ENCODE measurements at places on chromosomes 1 and 21.

- no peak for DNase-seq
Observed at GRCh38 chr1:151773702-151774101, 10.4 kb upstream of the MRPL9 start.

DNA sequence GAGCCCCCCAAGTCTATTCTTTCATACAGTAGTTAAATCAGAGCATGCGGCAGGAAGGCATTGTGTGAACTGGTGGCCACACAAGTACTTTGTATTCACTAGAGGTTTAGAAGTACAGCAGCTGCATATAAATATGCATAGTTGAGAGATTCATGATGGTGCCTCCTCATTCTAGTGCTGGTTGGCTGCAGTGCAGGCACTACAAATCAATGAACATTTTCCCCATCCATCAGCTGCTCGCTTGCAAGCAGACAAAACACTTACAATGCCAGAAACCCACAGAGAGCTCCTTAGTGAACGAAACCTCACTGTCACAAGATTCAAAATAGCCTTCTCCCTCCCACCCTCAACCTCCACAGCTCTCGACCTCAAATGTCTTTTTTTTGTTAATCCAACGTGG, 726.2 kb downstream of the USP25 start:
- DNase-seq: no peak

- no peak for DNase-seq
Observed at GRCh38 chr1:41382480-41383090, 21.4 kb downstream of the FOXO6 start.

GRCh38 chr1:88133991-88134390, 550.1 kb upstream of the PKN2 start:
- no peak for DNase-seq

- no peak for DNase-seq
Observed at GRCh38 chr21:44952929-44953627, 13.2 kb downstream of the SLX9 start.

- DNase-seq: no peak
Observed at GRCh38 chr1:154493276-154493675, 8.7 kb upstream of the TDRD10 start.

- DNase-seq: peak; percentile 57
Observed at GRCh38 chr1:227318853-227319607, 738 bp upstream of the CDC42BPA start.

DNA sequence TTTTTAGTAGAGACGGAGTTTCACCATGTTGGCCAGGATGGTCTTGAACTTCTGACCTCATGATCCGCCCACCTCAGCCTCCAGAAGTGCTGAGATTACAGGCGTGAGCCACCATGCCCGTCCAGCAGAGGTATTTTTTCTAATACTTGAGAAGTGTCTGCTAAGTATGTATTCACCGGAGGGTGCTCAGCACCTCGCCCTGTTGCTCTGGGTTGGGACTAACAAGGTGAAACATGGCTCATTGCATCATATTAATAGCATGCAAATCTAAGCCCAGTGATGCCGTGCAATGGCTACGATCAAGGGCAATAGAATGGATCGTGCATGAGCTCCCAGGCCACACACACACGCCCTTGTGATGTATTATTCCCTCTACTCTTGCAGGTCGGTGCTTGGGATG, 68.7 kb downstream of the PDE9A start:
- DNase-seq: no peak

GRCh38 chr1:91513160-91513559, 12.5 kb downstream of the CDC7 start:
- no peak for DNase-seq

DNA sequence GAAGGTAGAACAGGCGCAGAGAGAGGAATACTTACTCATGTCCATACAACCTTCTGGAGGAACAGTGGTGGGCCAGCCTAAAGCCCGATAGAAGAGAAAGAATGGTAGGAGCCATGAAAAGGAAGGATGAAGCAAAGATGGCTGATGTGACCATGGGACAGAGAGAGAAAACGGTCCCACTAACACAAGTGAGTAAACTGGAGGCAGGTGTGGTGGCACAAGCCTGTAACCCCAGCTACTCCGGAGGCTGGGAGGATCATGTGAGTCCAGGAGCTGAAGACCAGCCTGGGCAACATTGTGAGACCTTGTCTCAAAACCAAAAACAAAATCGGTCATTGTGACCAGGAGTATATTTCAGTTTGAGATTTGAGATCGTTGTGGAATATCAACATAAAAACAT, 49.4 kb downstream of the C1orf198 start:
- DNase-seq: no peak

GRCh38 chr1:119226321-119226720, 85.9 kb upstream of the WARS2 start:
- DNase-seq: no peak

GRCh38 chr1:225424562-225425200, 3.2 kb downstream of the LBR start:
- no peak for DNase-seq

- no peak for DNase-seq
Observed at GRCh38 chr1:147798731-147799130, 38.3 kb upstream of the GJA5 start.

GRCh38 chr1:173429471-173430402, 47.4 kb upstream of the PRDX6 start:
- no peak for DNase-seq

GRCh38 chr1:52727114-52727586, 897 bp downstream of the ZYG11B start:
- no peak for DNase-seq

DNA sequence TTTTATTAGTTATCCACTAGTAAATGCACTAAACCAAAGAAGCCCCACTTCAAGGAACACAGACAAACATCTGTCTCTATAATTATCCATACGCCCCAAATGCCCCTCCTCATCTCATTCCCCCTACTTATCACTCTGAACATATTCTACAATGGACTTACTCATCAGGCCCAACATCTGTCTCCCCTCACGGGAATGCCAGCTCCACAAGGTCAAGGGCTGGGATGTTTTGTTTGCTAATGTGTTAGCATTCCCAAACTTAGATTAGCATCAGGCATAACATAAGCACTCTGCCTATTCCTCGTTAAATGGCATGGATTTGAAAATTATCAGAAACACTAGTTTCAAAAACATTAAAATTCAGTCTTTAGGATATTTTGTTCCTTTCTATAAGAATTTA, 279.5 kb downstream of the DSCAM start:
- DNase-seq: no peak

DNA sequence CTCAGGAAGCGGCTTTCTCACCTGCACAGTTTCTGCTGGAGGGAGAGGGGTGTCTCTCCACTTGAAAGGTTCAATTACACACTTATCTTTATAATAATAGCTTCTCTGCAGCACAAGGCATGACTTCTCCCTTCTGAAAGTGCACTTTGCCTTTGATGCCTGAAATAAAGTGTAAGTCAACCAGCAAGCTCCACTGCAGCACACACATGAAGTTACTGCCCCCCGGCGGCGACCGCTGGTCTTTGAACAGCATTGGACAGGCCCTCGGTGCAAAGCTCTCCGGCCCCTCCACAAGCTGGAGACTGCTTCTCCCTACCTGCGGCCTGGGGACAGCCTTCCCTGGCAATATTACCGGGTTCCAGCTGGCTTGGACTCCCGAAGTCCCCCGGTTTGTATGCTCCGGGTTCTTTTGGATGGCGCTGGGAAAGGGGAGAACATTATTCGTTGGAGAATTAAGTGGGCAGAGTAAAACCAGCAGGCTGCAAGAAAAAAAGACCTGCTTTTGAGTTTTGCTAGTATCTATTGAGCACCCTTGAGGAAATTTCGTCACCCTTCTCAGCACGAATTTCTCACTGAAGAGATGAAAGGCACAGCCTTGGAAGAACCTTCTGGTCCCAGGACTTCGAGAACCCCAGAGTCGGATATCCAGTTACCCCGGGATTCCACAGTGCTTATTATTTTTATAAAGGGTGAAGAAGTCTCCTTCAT, 11.8 kb downstream of the RCAN1 start:
- no peak for DNase-seq

GRCh38 chr1:201877877-201878401, 10.8 kb upstream of the SHISA4 start:
- DNase-seq: no peak

GRCh38 chr1:172429331-172430127, 9.0 kb downstream of the C1orf105 start:
- peak; percentile 20 for DNase-seq

DNA sequence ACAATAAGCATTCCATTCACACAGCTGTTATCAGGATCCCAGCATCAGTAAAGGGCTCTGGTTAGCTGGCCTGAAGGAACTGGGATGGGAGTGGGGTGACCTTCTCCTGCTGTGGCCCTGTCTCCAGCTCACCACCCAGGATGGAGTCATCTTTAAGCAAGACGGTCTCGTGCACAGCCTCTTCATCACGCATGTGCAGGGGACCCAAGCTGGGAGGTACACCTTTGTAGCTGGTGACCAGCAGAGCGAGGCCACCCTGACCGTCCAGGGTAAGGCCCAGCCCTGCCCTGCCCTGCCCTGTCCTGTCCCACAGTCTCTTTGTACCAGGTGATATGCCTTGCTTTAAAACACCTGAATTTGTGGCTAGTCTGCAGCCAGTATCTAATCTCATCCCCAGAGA, 24.3 kb downstream of the IGFN1 start:
- no peak for DNase-seq

DNA sequence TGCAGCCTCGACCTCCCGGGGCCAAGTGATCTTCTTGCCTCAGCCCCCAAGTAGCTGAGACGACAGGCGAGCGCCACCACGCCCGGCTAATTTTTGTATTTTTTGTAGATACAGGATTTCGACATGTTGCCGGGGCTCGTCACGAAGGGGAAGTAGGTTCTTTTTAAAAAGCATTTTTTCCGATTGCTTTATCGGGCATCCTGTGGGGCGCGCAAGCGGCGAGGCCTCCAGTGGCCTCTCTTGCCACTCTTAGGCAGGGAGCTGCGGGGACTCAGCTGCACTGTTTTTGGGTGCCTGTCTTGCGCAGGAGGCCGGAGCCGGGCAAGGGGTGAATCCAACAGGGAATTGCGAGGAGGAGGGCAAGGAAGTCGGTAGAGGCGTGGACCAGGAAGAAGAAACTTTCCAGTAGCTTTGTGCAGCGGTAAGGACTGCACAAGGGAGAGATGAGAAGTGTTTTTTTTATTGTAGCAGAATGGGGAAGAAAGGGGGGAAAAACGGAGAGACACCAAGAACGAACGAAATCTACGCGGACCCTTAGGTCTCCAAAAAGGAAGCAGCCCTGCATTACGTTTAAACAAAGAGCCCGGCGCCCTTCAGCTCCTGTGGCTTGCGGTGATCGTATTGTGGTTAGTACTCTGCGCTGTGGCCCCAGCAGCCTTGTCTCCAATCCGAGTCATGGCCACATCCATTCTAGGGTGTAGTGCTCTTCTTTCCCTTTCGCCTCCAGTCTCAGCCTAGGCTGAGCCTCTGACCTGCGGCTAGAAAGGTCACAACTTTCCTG, 164.8 kb downstream of the PPIAL4G start:
- DNase-seq: no peak

GRCh38 chr1:32896451-32896850, 4.7 kb downstream of the TMEM54 start:
- no peak for DNase-seq

GRCh38 chr1:14923727-14924452, 229.7 kb upstream of the TMEM51 start:
- DNase-seq: no peak

GRCh38 chr1:231808116-231808515, 181.5 kb downstream of the DISC1 start:
- DNase-seq: no peak

- DNase-seq: no peak
Observed at GRCh38 chr1:162009501-162010174, 14.0 kb downstream of the OLFML2B start.

DNA sequence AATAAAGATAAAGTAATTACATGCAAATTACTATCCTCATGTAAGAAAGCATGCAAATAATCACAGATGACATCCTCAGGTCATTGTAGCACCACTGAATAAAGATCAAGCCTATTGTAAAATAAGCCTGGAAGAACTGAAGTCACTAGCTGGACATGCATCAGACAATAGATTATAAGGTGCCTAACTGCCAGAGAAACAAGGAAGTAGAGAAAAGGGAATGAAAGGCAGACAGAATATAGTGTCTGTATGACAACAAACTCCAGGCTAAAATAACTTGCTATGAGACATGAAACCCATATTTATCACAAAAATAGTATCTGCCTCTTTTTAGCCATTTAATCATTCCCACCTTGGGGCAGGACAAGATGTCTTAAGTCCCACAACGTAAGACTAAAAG, 108.7 kb downstream of the ENAH start:
- DNase-seq: no peak

- no peak for DNase-seq
Observed at GRCh38 chr1:43279161-43279560, 6.2 kb downstream of the C1orf210 start.

- DNase-seq: no peak
Observed at GRCh38 chr1:171858696-171859095, 17.4 kb downstream of the DNM3 start.

- no peak for DNase-seq
Observed at GRCh38 chr1:201544710-201545109, 5.8 kb downstream of the NAV1 start.

DNA sequence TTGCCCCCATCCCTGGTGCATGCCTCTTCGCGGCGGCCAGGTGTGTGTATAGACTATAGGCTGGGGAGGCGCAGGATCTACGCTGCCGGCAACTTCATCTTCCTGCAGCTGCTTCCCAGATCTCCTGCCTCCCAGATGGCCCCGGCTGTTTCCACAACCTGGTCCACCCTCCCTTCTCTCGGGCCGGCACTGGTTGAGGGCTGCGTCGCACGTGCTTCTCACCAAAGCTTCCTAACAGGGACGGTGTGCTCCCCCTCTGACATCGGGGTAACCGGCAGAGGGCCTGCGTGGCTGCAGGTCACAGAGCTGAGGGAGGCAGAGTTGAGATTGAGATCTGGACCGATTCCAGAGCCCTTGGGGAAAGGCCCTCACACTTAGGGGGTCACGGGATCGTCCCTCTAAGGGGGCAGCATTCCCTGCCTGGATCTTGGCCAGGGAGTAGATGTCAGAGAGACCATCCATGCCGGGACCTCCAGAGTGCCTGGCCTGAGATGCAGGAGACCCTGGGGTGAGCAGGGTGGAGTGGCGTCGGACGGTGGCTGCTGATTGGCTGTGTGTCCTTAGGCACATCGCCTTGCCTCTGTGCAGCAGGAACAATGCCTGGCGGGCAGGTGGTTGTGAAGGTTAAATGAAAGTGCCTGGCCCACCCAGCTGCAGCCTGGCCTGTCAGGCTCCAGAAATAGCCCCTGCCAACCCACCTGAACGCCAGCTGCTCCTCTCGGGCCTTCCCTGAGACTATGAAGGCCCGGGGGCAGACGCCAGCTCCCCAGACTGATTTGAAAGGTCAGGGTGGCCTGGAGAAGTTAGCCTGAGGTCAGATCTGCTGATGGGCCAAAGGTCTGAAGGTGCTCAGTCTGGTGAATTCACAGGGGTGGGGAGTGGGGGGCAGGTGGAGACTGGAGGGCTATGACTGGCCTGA, 6.1 kb upstream of the MASP2 start:
- DNase-seq: no peak

GRCh38 chr21:46005481-46005881, 23.9 kb downstream of the COL6A1 start:
- DNase-seq: no peak

DNA sequence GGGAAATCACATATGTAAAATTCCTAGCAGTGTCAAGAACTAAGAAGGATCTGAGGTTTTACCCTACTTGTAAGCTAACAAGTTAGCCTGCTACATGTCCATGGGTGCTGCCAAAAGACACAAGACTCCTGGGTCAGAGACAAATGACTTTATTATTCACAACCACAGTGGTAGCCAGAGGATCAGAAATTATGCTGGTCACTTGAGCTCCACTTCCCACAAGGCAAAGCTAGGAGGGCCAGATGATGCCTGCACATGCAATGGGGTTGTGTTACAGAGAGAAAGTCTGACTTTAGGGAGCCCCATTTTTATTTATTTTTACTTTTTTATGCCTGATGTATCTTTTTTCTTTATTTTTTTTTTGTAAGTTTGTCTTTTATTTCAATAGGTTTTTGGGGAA, 136.8 kb downstream of the S1PR1 start:
- no peak for DNase-seq

Measured in iPS DF 19.7 (cell line).